ENCODE measurements at places on chromosomes 7 and 10. TPM values are rescaled to one million over a fixed set of nuclear protein-coding genes. Genes with fewer than 3 reads are reported as not detected.

DNA sequence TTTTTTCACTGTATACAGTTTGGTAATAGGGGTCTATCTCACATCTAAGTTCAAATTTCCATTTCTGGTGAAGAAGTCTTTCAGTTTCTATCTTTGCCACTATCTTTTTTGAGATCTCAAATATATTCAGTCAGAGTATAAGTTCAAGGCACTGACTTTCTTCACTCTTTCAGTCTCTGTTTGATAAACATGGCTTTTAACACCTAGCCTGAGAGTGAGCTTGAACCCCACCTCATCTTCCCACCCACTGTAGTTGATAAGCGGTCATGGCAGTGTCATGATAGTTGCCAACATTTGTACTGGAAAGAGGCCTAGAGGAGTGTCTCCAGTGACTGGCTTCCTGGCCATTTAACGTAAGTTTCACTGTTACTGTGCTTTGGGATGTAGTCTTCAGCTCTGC, 41.2 kb upstream of the AGR3 start:
- DNase-seq: no peak

GRCh38 chr7:33710608-33711007, 194.7 kb upstream of the BMPER start:
- DNase-seq: no peak

Gene HMX2
- polyA plus RNA-seq: 0.19 TPM

- no peak for DNase-seq
Measured at GRCh38 chr7:70837589-70837988, 294.4 kb upstream of the GALNT17 start.

- DNase-seq: no peak
Measured at GRCh38 chr10:69697006-69697405, 67.0 kb downstream of the FAM241B start.

DNA sequence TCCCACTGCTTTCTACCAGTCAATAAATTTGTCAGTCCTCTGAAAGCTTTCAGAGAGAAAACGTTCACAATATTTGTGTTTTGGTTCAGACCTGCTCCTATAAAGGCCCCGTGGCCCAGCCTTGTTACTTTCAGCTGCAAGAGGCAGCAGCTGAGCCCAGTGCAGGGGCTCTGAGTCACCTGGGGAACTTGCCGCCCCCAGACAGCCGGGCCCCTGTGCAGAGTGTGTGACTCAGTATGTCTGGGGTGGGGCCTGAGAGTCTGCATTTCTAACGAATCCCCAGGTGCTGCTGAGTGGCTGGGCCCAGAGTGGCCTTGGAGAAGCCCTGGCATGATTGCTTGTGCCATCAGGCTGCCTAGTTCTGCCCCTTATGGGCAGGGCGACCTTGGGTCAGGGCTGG, 303.5 kb downstream of the PAXIP1 start:
- DNase-seq: no peak

DNA sequence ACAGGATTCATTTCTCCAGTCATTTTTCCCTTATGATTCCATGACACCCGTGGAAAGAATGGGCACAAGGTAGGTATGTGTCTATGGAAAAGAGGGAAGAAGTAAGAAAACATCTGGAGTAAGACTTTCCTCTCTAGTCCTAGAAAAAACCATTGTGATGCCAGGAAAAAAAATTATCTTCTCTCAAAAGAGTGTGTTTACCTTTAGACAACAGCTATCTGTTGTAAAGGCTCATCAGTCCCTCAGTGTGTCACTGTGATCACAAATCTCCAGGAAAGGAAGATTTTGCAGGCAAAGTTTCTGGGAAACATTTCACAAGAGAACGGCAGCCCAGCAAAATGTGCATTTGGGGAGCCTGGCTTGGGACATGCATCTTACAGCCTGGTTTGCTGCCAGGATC, 44.8 kb downstream of the CALML3 start:
- DNase-seq: no peak

Gene FGL2
- 2.4 TPM for polyA plus RNA-seq

DNA sequence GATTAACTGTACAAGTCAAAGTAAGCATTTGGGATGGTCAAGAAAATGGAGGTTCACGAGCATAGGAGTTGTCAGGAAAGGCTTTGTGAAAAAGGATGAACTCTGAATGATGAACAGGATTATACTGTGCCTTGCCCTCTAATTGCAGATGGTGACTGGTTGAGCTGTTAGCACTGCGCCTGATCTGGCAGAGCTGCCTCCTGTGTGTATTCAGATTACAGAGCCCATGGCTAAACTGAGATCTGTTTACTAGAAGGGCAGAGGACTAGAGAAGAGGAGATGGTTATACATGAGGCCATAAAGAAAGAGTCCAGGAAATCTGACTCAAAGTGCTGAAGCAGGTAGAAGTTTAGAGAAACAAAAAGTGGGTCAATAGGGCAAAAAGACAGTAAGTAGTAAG, 29.7 kb downstream of the LRRC72 start:
- no peak for DNase-seq

Gene EPDR1
- polyA plus RNA-seq: 5.1 TPM

Gene RNF32
- polyA plus RNA-seq: 1.7 TPM

DNA sequence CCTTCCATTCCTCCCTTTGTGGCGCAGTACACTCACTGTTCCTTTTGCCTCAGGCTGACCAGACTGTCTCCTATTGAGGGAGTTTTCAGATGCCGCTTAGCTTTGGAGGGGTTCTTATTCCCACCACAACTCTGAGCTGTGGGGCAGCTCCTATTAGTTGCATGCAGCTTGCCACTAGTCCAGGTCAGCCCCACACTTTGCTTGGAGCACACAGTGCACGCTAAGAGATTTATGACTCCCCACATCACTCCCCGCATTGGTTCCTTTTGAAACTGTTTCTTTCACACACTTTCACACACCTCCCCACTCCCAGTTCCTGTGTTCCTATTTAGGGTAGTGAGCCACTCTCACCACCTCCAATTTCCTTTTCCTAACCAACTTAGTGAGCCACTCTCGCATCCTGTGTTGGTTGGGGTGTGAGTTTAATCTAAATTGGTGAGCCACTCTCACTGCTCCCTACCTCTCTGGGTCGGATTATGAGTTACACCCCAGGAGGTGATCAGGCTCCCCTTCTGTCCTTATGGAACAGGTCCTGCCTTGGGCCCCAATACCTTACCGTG, 10.4 kb upstream of the ZNF485 start:
- no peak for DNase-seq

GRCh38 chr10:104300736-104301292, 31.8 kb downstream of the GSTO2 start:
- DNase-seq: peak; percentile 55

- peak; percentile 43 for DNase-seq
Measured at GRCh38 chr7:149147752-149148653, 750 bp downstream of the ZNF398 start.
